ENCODE measurements at places on chromosomes 11 and 22. TPM values are rescaled to one million over a fixed set of nuclear protein-coding genes. Genes with fewer than 3 reads are reported as not detected.

The POU2AF2 gene
- not detected for total RNA-seq

The ATL3 gene
- total RNA-seq: 70.2 TPM

The KCNJ5 gene
- 0.30 TPM for total RNA-seq

The LRRC75B gene
- total RNA-seq: 3.2 TPM

The TUB gene
- 7.5 TPM for total RNA-seq

The DEPDC7 gene
- 0.91 TPM for total RNA-seq

The OTOG gene
- total RNA-seq: not detected

The APOA5 gene
- not detected for total RNA-seq

The MMP8 gene
- total RNA-seq: not detected

The TRIM44 gene
- total RNA-seq: 10.0 TPM

The RBMXL2 gene
- total RNA-seq: not detected

The HEPN1 gene
- total RNA-seq: not detected

The ANKRD42 gene
- total RNA-seq: 4.2 TPM

The NUDT8 gene
- total RNA-seq: 12.8 TPM

The MAPK8IP2 gene
- total RNA-seq: not detected

The CRYBB2 gene
- not detected for total RNA-seq

The SDHD gene
- 121 TPM for total RNA-seq

The NR1H3 gene
- total RNA-seq: 12.3 TPM

The CLCF1 gene
- 0.61 TPM for total RNA-seq

The HOATZ gene
- total RNA-seq: not detected

The OR51G2 gene
- total RNA-seq: not detected

The TMEM218 gene
- 33.1 TPM for total RNA-seq

The SHISAL1 gene
- total RNA-seq: not detected

The GAL3ST1 gene
- total RNA-seq: not detected

The SYT8 gene
- not detected for total RNA-seq

The FOXRED2 gene
- 4.9 TPM for total RNA-seq

The TYR gene
- total RNA-seq: not detected

The CADM1 gene
- 20.8 TPM for total RNA-seq

The FIBIN gene
- 0.32 TPM for total RNA-seq

The TRIM49 gene
- total RNA-seq: not detected

The OVOL1 gene
- not detected for total RNA-seq

The MLC1 gene
- total RNA-seq: not detected

The LRRC56 gene
- 0.30 TPM for total RNA-seq

The ZNF408 gene
- 7.8 TPM for total RNA-seq

The PICK1 gene
- 5.8 TPM for total RNA-seq

The CEP126 gene
- 2.3 TPM for total RNA-seq
